T-helper 9 cell (primary cell): ENCODE measurements at places on chromosomes 2 and 18.

DNA sequence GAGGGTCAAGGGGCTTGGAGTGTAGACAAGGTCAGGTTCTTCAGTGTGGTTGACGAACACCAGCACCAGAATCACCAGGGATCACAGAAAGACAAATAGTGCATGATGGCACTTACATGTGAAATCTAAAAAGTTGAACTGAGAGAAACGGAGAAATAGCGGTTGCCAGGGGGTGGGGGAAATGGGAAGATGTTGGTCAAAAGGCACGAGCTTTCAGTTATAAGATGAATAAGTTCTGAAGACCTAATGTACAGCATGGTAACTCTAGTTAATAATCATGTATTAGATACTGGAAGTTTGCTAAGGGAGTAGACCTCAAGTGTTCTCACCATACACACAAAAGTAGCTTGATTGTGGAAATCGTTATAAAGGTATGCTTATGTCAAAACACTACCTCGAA, 43.7 kb upstream of the DARS1 start:
- no peak for DNase-seq

GRCh38 chr2:205002390-205002789, 457.1 kb downstream of the PARD3B start:
- no peak for DNase-seq

DNA sequence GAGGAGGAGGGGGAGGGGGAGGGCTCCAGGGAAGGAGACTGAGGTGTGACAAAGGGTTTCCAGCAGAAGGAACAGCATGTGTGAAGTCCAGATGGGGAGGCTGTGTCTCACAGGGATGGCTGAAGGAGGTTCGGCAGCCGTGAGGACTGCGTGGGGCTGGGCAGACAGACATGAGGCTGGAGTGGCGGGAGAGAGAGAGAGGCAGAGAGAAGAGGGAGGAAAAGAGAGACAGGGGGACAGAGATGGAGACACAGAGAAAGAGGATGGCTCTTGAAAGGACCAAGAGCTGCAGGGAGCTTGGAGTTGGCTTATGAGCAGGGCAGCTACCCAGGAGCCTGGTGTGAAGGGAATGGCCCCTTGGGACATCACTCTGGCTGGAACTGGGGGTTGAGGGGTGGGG, 138.9 kb upstream of the ASB18 start:
- DNase-seq = no peak

- DNase-seq = no peak
Measured at GRCh38 chr2:637406-637776, 39.8 kb downstream of the TMEM18 start.

DNA sequence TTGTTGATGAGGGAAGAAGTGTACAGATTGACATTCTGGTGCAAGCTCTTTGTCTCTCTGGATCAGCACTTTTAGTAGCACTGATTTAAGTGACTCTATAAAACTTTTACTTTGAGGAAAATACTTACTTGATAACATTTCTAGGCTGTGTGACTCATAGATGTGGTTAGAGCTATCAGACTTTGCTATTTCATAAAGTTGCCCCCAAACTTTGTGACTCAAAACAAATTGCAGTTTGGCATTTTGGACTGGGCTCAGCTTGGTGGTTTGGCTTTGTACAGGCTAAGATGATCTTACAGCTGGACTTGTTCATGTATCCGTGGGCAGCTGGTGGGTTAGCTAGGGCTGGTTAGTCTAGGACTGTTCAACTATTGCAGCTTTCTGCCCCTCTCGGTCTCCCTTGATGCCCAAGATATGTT, 42.1 kb upstream of the GLS start:
- no peak for DNase-seq

- DNase-seq = no peak
Measured at GRCh38 chr18:12057419-12058039, 36.1 kb upstream of the ANKRD62 start.

- no peak for DNase-seq
Measured at GRCh38 chr2:796141-796985, 119.2 kb upstream of the TMEM18 start.

GRCh38 chr2:195534971-195535370, 122.1 kb upstream of the SLC39A10 start:
- no peak for DNase-seq

DNA sequence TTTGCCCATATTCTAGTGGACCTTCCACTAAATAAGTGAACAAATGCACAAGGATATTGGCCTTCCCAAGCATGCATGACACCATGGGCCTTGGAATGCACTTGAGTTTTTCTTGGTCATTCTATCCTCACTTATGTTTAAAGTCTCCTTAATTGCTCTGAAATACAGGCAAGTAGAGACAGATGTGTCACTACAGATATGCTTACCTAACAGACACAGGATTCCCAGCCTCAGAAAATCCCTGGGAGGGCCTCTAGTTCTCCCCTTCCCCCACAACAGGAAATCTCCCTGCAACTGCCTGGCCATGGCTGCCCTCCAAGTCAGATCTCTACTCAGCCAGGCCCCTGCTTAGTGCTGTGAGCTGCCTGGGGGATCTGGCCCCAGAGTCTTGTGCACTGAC, 445.2 kb downstream of the IRS1 start:
- no peak for DNase-seq

- DNase-seq = no peak
Measured at GRCh38 chr18:11163665-11164064, 14.3 kb upstream of the PIEZO2 start.

GRCh38 chr18:61687317-61687716, 205.5 kb downstream of the RNF152 start:
- DNase-seq = no peak
